ENCODE measurements at places on chromosomes 2 and 18.

- no peak for DNase-seq
Measured at GRCh38 chr2:45763255-45763654, 111.8 kb downstream of the PRKCE start.

DNA sequence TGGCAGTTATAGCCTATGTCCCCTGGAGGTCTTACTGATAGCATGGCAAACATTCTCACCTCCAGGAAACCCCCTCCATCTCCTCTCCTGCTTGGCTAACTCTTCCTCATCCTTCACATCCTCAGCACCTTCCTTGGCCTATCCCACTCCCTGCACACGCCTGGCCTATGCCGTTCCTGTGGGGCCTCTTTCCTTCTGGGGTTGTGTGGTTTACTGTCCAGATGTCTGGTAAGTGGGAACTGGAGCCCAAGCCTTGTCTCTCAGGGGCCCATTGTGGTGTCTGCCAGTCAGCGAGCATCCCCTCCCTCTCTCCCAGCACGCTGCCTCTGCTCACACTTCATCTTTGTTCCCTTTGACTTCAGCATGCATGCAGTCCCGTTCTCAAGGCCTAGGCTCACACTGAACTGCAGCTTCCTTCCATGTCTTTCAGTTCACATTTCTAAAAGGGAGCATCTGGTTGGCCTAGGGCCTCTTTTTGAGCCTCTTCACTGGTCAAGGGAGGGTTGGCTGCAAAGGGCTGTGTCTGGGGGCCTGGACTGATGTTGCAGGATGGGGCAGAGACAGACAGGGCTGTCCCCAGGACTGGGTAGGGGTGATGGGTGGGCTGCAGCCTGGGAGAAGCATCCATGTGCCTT, 13.1 kb downstream of the SPR start:
- no peak for DNase-seq

DNA sequence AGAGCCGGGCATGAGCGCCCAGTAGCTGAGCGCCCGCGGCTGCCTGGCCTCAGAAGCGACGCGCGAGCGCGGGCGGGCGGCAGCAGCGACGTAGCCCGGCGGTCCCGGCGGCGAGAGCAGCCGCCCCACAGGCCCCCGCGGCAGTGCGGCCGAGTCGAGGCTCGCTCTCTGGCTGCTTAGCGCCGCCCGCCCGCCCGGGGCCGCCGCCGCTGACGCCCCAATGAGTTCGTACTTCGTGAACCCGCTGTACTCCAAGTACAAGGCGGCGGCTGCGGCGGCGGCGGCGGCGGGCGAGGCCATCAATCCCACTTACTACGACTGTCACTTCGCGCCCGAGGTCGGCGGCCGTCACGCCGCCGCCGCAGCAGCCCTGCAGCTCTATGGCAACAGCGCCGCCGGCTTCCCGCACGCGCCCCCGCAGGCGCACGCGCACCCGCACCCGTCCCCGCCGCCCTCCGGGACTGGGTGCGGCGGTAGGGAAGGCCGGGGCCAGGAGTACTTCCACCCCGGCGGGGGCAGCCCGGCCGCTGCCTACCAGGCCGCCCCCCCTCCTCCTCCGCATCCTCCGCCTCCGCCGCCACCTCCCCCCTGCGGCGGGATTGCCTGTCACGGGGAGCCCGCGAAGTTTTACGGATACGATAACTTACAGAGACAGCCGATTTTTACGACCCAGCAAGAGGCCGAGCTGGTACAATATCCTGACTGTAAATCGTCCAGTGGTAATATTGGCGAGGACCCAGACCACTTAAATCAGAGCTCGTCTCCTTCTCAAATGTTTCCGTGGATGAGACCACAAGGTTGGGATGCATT, 847 bp downstream of the HOXD8 start:
- no peak for DNase-seq

DNA sequence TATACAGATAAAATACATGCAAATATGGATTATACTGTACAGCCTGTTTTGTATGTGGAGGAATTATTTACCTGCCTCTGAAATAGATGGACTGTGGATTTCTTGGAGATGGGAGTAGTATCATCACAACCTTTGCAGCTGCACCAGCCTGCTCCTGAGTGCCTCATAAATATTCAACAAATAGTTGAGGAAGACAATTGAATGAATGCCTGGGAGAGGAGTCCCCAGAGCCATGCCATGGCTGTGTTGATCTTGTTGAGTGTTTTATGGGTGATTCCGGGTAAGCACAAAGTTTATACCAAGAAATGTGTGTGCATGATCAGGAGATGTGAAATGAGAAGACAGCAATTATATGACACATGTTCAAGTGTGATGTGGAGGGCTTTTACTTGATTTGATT, 225.0 kb downstream of the FHOD3 start:
- no peak for DNase-seq

DNA sequence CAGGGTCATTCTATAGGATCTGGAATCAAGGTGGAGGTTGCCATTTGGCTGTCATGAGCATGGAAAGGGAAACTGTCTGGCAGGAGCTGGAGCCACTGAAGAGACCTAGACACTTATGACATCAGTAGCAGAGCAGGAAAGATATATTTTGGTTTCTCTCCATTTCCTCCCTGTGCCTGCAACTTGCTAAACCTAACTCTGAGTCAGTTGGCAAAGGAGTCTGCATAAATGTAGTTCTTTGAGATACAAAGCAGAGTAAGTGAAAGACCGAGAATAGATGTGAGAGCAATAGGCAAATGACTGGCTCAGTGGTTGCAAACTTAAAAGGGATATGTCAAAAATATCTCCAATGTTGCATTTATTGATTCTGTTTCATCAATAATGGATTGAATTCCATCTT, 757.7 kb downstream of the KCNJ3 start:
- DNase-seq, result no peak

- no peak for DNase-seq
Measured at GRCh38 chr2:223101340-223102039, 49.5 kb downstream of the KCNE4 start.

DNA sequence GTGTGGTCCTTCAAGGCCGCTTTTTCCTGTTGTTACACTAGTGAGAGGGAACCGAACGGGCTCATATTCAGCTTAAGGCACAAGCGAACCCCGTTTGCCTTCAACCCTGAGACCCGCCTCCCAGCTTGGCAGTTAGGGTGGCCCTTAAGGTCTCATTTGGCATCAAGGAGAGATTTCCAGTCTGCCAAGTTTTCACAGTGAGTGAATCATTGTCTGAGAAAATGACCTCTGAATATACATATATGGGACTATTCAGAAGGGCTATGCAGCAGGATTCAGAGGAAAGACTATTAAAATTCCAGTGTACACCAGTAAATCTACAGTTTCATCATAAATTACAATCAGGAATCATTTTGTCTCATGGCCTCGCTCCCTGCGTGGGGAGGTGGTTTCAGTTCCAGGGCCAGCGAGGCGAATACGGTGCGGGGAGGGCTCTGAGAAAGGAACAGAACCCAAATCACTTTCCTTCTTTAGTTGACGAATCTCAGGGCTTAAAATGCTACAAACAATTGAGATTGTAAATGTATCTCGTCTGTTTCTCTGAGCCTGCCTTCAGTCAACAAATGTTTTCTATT, 231.4 kb downstream of the FAM210A start:
- DNase-seq, result no peak

DNA sequence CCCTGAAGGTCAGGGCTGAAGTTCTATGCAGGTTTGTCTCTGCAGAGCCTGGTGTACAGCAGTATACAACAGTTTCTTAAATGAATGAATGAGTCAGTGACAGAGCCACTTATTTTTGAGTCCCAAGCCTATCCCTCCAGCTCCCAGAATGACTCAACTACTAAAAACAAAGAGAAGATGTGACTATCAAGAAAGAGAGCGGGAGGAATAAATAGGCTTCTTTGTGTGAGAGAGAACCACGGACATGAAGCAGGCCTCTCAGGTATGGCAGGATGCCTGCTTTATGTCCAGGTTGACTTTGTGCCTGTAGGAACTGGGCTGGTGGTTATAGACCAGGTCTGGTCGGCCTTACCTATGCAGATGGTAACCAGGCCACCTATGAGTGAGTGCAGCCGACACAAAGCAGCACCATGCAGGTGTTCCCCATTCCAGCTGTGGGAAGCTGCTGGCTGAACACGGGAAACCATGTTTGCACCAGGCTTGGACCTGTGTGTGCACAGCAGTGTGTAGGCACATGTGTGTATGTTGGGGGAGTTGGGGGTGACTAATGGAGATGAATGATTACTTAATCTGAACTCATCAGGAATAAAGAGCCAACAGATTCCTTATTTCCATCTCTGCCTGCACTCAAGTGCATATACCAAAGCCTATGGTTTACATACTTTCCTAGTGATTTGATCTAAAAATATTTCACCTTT, 171.0 kb downstream of the OSR1 start:
- DNase-seq, result no peak

DNA sequence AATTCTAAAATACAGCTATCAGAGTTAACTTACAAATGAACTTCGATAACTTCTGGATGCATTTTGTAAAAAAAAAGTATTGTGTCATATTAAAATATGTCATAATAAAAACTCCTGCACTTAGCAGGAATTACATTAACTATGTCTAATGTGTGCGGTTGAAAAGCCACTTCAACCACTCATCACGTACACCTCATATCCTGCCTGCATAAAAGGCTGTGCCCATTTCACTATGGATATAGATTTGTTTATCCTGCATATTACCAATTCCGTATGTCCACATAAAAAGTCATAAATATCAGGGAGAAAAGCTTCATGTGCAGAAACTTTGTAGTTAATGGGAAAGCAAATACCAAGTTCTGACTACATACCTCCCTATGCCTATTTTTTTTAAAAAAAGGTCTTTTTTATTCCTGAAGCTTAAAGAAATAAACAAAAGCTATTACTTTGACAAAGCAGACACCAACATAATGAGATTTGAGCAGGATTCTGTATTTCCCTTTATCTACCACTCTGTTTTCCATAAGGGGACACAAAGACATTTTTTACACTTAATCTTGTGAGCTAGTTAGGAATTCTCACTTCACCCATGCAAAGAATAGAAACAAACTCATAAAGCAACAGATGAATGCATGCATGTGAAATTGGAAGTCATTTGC, 96.1 kb downstream of the PPP1R1C start:
- DNase-seq, result no peak

DNA sequence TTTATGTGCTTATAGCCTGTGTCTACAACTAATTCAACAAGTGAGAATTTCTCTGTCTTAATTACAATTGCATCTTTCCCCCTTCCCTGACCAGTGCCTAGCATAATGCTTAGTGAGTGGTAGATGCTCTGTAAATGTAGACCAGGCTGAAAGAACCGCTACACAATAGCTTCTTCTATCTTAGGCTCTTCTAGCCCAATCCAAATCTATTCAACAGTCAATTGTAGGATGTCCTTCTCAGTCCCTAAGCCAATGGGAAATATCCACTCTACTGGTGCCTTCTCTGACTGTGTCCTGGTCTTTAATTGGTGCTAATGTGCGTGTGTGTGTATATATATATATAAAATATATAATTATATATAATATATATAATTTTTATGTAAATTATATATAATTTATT, 34.1 kb upstream of the GCC2 start:
- no peak for DNase-seq

DNA sequence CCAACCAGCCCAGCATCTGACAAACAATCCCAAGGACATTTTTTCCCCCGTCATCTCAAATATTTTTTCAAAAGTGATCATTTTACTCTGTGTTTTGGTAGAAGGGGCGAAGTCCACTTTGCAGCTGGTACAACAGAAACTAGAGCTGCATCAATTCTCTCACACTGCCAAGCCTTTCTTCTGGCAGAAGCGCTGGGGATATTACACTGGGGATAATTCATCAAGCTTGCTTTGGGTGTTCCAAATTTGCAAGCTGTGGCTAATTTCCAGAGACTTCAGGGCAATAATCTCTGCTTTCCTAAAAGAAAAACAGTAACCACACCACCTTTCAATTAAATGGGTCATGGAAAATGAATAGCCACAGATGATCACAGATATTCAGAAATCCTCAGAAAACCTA, 238.3 kb downstream of the SLC8A1 start:
- DNase-seq, result no peak

GRCh38 chr2:232800166-232800565, 23.8 kb upstream of the KCNJ13 start:
- no peak for DNase-seq

DNA sequence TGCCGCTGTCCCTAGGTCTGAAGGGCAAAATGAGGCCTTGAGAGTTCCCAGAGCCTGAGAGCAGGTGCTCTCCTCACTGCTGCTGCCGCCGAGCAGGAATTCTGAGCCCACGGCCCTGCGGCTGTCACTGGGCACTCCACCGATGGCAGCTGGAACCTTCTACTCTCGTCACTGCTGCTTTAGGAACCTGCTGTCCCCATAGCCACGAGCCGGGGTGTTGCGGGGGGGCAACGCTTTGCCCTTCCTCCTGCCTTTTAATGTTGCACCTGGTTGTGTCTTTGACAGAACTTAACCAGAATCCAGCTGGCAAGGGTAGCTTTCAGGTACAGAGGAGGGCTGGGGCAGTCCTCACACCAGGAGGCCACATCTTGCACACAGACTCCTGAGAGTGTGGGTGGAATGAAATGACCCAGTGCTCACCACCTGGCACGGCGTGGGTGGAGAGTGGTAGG, 32.3 kb downstream of the NCK2 start:
- no peak for DNase-seq

DNA sequence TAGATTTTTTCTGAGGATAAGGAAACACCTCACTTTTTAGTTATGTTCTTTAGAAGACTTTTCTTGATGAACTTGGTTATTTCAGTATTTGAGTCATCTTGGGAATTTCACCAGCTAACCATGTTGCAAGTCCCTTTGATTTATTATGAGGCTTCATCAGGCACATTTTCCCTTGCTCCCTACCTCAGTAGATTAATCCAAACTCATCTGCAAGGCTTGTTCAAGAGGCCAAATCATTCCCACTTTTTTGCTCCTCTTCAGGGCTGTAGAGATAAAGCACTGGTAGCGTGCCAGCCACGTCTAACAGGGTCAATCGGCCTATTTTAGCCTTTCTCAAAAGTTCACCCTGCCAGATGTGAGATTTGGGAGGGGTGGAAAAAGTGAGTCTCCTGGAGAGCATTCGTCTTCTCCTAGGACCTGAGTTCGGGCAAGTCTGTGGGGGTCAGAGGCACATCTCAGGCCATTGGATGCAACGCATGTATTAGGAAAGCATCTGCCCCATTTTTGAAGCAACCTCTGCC, 120.3 kb downstream of the RDH14 start:
- no peak for DNase-seq

GRCh38 chr2:29247336-29247914, 132.2 kb downstream of the CLIP4 start:
- DNase-seq, result no peak

DNA sequence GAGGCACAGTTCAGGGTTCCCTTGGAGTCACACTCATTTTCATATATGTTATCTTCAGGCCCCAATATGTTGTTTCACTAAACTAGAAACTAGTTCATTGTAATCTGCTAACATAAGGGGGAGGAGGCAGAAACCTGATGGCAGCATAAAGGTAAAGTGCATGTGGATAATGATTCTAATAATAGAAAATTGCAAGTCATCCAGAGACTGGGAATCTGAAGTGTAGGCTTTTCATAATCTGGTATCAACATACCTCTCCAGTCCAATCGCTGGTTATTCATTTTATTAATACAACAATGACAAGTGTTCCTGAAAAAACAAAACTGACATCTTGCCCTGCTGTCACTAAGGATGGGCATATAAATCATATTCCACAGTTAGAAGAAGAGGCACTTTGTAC, 326.3 kb upstream of the ZNF804A start:
- DNase-seq, result no peak

GRCh38 chr18:32060026-32060425, 31.6 kb upstream of the RNF138 start:
- DNase-seq, result no peak

GRCh38 chr2:113848758-113849415, 41.0 kb upstream of the ACTR3 start:
- DNase-seq, result no peak

GRCh38 chr2:149552226-149552625, 35.3 kb downstream of the MMADHC start:
- DNase-seq, result no peak
